ENCODE measurements at places on chromosomes 1 and 21.

DNA sequence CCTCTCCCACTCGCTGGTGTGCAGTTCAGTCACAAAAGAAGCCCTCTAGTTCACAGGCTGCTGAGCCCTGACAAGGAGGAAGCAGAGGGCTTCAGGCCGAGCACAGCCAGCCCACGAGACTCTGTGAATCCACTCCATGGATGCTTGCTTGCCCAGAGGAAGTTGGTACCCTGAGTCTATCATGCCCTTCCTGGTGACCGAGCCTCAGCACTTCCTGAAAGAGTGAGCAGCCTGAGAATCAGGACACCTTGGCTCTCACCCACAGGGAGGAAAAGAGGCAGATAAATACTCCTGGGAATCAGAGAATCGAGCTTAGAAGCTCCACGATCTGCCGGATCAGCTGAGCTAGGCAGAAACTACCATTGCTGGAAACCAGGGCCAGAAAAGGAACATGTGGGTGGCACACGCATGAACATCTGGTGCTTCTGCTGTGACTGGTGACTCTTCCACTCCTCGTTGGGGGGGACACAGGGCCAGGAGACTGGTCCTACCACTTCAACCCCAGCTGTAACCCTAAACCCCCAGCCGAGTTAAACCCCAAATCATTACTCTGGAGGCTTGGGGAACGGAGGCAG lies 376.3 kb upstream of the CAMK1G start:
- DNase-seq: no peak

DNA sequence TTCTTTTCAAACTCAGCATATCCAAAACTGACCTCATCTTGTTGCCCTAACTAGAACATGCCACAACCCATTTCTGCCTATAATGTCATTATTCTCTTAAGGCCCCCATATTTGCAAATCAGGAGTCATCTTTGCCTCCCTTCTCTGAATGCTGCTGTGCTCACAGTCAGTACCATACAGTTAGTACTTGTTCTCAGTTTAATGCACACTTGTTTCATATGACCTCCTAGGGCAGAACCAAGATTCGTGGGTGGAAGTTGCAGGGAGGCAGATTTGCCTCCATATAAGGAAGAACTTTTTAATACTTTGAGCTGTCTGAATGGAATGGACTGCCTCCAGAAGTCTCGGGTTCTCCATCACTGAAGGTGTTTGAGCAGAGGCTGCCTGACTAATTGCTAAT lies 9.2 kb downstream of the CAP1 start:
- peak; percentile 72 for DNase-seq

DNA sequence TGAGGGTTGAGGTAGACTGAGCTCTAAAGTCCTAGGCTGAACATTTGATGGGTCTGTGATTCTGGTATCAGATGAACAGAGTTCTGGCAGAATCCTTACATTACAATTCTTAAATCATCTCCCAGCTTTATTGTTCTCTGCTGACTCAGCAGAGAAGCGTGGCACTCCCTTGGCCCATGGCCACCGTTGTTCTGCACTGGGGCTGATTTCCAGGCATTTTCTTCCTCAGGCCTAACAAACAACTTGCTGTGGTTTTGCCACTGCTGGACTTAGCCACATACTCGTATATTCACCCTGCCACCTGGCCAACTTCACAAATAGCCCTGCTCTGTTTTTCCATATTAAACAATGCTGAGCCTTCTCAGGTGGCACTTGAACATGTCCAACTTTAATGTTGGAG lies 223.2 kb downstream of the TNR start:
- DNase-seq: peak; percentile 26

DNA sequence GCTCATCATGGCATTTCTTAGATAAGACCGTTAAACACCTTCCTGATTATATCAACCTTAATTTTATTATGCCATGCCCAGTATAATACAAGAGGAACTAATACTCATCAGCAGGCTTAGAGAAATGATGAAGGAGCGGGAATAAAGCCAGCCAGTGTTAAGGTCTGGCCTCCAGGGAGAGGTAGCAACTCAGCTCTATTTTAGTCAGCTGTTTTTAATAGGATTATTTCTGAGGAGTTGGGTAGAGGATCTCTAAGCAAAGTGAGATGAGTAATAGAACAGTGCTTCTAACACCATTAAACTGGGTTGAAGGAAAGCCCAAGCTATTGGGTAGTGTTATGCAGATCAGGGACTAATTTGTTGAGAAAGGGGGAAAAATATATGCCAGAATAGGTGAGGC lies 921.5 kb downstream of the TTLL7 start:
- no peak for DNase-seq

DNA sequence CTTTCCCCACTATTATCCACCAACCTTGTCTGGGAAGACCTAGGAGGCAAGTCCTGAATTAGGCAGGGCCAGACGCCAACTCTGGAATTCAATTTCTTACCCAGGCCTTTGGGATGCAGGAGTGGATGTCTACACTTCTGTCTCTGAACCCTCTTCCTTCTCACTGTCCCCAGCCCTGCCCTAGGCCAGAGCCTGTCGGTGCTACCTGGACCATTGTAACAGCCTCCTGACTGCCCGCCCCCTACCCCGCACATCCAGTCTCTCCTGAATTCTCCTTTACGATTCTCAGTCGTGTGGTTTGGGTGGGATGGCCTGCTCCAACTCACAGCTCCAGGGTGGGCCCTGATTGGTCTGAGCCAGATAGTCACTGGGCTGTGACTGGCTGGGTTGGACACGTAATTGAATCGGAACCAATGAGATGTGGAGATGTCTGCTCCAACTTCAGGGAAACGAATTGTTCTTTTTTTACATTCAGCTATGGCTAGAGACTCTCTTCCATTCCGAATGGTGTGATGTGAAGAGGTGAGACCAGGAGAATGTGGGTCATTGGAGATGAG lies 304.6 kb downstream of the PTPRU start:
- no peak for DNase-seq

DNA sequence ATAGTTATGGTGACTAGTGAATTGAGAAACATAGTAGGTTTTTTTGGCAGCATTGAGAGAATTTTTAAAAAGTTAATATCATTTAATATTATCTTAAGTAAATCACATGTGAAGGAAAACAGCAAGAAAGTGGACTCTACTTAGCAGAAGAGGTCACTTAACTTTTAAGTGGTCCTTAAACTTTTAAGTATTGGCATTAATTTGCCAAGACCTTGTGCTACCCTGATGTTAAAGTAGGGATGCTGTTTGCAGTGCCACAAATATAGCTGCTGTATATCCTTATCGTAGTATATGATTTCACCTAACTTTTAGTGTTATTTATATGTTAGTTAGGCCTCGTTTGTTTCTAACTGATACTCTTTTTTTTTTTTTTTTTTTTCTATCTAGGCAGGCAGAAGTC lies 40.2 kb downstream of the SMG7 start:
- DNase-seq: no peak

GRCh38 chr1:183143576-183144315 lies 42.3 kb upstream of the LAMC2 start:
- no peak for DNase-seq

GRCh38 chr21:31592963-31593560 lies 66.4 kb upstream of the SOD1 start:
- no peak for DNase-seq

- no peak for DNase-seq
Measured at GRCh38 chr21:44949161-44949778, 9.4 kb downstream of the SLX9 start.

DNA sequence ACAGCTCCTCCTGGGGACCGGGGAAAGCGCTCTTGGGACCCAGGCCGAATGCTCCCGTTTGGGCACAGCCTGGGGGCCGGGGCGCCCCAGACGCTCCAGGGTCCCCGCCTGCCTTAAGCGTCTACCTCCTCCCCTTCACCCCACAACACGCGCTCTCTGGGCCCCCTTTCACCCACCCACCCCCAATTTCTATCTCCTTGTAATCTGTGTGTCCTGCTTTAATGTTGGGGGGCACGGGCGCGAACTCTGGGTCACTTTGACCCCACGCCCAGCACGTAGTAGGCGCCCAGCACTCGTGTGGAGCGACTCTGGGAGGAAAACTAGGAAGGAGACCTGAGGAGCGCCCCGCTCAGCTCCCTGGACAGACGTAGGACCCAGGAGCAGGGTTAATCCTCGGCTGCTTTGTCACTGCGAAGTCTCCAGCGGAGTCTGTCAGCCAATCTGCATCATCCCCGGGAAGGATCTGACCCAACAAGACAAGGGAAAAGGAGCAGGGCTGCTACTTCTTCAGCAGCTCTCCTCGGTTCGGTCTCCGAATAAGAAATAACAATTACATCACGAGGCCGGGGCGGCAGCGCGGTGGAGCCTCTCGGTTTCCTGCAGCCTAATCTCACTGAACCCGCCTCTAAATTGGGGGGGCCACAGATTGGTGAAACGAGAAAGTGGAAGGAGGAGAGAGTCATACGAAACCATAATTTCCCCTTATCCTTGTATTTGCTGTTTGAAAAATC lies 757 bp upstream of the NRIP1 start:
- DNase-seq: peak; percentile 32

DNA sequence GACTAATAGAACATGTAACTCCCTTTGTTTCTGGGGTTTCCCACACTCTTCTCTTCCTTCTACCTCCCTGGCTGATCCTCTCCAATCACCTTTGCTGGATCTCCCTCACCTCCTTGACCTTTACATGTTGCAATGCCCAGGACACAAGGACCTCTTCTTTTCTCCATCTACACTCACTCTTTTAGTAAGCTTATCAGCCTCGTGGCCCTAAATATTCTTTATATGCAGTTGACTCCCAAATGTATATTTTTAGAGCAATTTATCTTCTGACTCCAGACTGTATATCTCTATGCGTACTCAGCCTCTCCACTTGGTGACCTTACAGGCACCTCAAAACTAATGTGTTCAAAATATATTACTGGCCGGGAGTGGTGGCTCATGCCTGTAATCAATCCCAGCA lies 18.4 kb upstream of the CLSPN start:
- DNase-seq: no peak

- DNase-seq: peak; percentile 25
Measured at GRCh38 chr1:26278724-26279455, 996 bp upstream of the SH3BGRL3 start.

GRCh38 chr1:18630511-18631495 lies at the start of gene PAX7:
PAX7 (plus strand) TSS chr1:18630846; CDS start chr1:18631604, 758 bp downstream.
- DNase-seq: no peak

DNA sequence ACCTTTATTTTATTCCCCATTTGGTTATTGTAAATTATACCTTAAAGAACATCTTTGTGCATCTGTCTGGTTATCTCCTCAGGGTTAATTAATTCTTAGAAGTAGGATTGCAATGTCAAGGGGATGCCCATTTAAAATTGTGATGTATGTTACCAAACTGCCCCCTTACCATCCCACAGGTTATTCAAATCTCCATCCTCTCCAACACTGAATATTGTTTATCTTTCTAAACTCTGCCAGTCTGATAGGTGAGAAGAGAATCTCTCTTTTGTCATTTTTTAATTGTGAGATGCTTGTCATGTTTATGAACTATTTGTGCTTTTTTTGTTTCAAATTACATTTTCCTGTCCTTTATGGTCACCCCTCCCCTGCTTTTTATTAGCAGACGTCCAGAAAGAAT lies 55.8 kb downstream of the VWA5B1 start:
- no peak for DNase-seq

- DNase-seq: peak; percentile 57
Measured at GRCh38 chr21:35922618-35923017, 137.7 kb downstream of the SETD4 start.

DNA sequence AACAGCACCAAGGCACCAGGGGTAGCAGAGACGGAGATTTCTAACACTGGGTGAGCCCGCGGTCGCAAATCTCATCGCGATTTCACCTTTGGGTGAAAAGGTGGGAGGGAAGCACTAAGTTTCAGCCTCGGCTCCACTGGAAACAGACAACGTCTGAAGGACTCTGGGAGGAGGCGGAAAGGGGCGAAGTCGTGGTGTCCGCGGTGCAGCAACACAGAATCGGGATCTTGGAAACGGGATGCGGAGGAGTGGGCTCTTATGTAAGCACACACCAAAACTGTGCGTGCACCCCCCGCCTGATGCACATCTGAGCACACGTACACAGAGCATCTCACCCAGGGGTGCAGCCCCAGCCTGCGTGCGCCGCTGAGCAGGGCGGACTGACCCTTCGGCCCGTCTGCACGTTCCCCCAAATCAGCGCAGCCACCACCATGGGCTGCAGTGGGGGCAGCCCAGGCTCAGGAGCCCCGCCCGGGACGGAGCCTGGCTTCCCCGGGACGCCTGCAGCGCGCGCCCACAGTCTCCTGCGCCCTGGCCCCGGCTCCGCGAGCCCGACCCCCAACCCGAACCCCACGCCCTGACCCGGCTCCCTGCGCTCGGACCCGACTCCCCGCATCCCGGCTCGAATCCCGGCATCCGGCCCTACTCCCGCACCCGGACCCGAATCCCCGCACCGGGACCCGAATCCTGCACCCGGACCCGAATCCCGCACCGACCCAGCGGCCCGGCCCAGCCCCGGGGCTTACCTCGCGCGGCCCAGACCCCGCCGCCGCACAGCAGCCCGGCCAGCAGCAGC lies 670 bp downstream of the CLSTN1 start:
- no peak for DNase-seq

DNA sequence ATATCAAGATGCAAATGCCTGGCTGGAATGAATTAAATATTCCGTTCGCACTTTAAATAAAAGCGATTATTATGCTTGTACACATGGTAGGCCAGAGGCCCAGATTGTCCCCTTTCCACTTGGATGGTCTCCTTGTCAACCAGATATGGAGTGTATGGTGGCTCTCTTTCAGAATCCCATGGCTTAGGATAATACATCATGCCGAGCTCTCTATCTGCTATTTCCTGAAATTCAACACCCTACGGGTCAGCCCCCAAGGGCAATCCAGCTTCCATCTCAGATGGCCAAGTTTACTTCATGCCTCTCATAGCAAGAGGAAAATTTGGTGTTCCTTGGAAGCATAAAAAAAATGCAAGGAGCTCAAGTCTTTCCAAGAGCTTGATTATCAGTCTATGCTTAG lies 25.4 kb upstream of the FMO1 start:
- DNase-seq: no peak

- DNase-seq: no peak
Measured at GRCh38 chr1:110119843-110120242, 7.6 kb downstream of the UBL4B start.

DNA sequence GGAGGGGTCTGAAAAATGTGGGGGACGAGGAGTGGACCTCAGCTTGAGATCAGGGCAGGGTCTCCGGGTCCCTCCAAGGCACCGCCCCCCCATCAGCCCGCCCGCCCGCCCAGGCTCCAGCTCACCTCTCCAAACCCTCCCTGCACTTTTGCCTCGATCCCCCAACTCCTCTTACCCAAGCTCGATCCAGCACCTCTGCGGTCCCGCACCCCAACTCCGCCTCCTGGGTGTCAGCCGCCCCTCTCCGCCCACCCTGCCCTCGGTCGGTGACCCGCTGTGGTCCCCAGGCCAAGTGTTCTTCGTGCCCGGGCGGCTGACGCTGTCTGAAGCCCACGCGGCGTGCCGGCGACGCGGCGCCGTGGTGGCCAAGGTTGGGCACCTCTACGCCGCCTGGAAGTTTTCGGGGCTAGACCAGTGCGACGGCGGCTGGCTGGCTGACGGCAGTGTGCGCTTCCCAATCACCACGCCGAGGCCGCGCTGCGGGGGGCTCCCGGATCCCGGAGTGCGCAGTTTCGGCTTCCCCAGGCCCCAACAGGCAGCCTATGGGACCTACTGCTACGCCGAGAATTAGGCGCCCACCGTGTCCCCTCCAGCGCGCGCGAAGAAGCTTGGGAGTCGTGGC lies 5.7 kb downstream of the HAPLN2 start:
- no peak for DNase-seq

GRCh38 chr1:185813401-185813979 lies 79.3 kb downstream of the HMCN1 start:
- peak; percentile 65 for DNase-seq

Data from kidney glomerular epithelial cell (primary cell).